ENCODE measurements at places on chromosomes 16 and 17.

- no peak for DNase-seq
These were observed 38.8 kb downstream of the SNX20 start for GRCh38 chr16:50642349-50642748.

- no peak for DNase-seq
These were observed 3.4 kb upstream of the SSH2 start for GRCh38 chr17:29933379-29933778.

DNA sequence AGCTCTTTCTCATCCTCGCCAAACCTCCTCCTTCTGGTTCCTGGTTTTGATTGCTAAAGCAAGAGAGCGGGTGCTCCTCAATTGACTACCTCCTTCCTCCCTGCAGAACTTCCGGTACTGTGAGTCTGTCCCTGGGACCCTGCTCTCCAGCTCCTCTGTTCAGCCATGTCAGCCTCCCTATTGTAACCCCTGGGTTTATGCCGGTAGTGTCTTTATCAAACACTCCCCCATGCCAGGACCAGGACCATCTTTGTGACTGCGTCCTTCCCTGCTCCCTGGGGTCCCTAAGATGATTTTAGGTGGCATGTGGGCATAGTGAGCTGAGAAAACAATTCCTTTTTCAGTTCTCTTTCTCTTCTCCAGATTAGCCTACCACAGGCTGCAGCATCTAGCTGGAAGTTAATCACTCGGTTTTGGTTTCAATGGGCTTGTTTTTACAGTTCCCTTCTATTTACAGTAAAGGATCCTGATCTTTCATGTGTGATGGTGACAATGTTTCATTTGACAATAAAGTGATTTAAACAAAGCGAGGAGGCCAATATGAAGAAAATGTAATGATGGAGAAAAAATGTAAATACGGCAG is 27.7 kb upstream of the IL21R start:
- no peak for DNase-seq

GRCh38 chr17:19021622-19022083 is 17.1 kb upstream of the FAM83G start:
- DNase-seq, result no peak

GRCh38 chr17:28484296-28484695 is 10.9 kb downstream of the SLC13A2 start:
- no peak for DNase-seq

DNA sequence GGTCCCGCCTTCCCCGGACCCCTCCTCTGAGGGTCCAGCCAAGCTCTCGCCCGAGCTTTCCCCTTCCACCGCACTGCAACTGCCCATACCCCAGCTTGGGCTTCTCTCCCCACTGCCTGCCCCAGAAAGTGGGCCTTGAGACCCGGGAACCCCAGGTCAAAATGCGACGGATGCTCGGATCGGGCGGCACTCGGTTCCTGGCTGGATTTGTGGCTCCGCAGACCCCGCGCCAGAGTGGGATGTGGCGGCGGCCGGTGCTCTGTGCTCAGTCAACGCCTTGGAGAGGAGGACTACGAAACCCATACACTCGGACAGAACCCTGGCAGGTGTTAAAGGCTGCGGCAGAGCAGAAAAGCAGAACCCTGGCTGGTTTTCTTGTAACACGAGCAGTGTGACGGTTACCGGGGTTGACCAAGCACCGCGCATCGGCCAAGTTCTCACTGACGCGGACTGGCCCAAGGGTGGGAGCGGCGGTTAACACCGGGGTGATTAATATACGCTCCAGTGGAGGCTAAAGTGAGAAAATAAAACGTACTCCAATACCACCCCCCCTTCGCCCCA is 885 bp upstream of the SLFN13 start:
- peak; percentile 80 for DNase-seq

GRCh38 chr17:73187203-73187769 is 5.6 kb upstream of the COG1 start:
- DNase-seq, result no peak

Measured in retina (tissue), 1 donor.